Upper lobe of left lung (tissue), 6 donors: ENCODE measurements at places on chromosomes 16 and 17.

GRCh38 chr16:64782484-64782883 lies 339.4 kb downstream of the CDH11 start:
- DNase-seq = no peak

GRCh38 chr17:81966343-81967243 lies 5.6 kb upstream of the NOTUM start:
- DNase-seq = peak; percentile 92

GRCh38 chr16:19366391-19366790 lies 51.3 kb upstream of the TMC5 start:
- no peak for DNase-seq

DNA sequence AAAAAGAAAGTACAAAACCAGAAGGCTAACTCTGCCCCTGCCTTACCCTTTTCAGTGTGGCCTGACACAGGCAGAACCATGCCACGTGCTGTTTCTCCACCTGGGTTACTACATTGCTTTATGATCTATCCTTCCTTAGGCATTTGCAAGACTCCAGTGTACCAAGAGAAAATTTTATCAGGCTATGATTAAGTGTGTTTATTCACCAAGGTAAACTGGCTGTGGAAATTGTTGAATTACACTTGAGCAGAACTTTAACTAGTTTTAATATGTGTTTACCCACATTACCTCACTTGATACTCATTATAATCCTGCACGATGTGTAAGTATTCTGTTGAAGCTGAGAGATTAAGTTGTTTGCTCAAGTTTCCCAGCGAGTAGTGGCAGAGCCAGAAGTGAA lies 129.7 kb upstream of the MYOCD start:
- DNase-seq = no peak

DNA sequence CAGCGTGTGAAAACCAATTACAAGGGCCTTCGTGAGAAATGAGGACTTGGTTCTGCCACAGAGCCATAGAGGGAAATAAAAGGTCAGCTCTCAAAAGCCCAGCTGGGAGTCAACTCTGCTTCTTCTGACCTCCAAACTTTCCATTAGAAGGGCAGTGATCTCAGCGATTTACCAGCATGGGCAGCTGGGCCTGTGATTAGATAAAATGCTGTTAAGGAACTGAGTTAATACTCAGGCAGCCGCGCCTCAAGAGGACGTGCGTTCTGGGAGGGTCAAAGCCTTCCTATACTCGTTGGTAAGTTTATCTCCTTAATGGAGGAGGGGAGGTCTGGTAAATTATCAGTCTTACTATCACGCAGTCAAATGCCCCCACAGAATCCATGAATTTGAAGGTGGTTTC lies 480.2 kb upstream of the ERCC4 start:
- no peak for DNase-seq

GRCh38 chr16:83627996-83628395 lies 179.8 kb upstream of the HSBP1 start:
- DNase-seq = no peak

GRCh38 chr16:69724981-69725479 lies 1.3 kb downstream of the NQO1 start:
- DNase-seq = no peak

DNA sequence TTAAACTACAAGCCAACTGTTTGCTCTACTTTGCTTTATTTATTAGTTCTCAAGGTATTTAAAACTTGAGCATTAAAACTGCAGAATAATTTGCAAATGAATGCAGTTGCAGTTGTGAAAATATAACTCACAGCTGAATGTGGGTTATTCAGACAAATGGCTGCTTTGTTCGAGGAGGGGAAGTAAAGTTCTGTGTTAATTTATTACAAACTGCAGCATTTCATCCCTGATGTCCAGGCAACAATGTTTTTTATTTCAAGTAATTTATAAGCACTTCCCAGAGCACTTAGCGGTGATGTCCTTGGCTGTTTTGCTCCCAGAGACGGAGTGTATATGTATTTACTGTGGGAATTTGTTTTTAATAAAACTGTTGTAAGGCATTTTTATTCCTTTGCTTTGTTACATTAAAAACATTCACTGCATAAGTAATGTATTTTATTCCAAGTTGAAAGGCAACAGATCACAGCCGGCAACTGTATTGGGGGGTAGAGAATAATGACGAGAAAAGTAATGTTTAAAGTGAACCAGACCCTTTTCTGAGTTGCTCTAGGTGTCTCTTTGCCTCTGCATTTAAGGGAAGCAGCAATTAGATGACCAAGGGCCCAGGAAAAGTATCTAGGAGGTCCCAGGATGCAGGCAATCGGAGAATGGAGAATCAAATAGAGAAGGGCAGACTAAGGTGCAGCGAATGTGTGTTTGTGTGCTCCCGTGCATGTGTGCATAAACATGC lies 291.2 kb upstream of the SALL1 start:
- no peak for DNase-seq

GRCh38 chr16:1919327-1919998 lies 1.2 kb upstream of the HS3ST6 start:
- DNase-seq = peak; percentile 71

DNA sequence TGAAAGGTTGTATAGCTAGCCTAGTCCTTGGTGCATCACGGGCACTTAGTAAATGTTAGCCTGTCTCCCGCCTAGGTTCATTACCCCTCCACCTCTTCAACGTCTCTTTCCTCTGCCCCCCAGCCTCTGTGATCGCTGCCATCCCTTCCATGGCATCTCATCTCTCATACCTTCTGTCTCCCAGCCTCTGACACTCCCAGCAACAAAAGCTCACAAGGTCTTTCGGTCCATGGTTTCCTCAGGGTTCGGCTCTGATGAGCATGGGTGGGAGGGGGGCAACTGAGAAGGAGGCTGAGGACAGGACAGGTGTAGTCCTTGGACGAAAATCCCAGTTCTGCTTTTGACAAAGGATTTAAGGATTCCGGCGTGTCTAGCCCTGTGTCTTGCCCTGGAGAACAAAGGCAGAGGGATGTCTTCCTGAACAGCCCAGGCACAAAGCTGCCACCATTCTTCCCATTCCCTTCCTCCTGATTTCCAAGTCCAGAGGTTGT lies 16.7 kb downstream of the CCR7 start:
- DNase-seq = no peak

- DNase-seq = no peak
These were observed 55.9 kb downstream of the LDHD start for GRCh38 chr16:75060723-75061122.

DNA sequence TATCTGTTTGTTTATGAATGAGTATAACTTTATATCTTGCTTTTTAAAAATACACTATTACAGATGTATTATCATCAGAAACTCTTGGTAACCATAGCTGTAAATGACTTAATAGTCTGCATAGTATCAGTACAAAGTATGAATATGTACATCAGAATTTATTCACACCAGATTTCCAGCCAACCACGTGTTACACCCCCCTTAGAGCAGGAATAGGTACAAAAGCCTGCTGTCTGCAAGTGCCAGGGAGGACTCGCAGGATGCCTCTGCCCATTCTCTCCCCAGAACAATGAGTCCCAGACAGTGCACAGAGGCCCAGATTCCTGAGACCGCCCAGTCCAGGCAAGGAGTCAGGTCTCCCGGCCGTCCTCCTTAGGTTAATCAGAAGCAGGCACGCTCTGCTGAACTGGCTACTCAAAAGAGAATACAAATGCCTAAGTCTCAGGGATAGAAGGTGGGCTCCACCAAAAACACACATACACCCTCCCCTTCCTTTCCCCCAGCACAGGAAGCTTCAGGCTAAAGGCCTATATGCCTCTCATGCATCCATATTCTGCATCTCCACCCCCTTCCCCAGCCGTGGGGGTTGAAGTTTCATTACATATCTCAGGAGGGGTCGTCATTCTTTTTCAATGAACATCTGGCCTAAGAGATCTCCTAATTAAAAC lies 159.1 kb upstream of the CDH11 start:
- DNase-seq = no peak

- DNase-seq = no peak
These were observed 4.2 kb downstream of the ITGB3 start for GRCh38 chr17:47257651-47258339.

- no peak for DNase-seq
These were observed 80.8 kb upstream of the CIBAR2 start for GRCh38 chr16:85193115-85193493.

GRCh38 chr17:8391711-8392110 lies 5.9 kb downstream of the RNF222 start:
- DNase-seq = no peak

DNA sequence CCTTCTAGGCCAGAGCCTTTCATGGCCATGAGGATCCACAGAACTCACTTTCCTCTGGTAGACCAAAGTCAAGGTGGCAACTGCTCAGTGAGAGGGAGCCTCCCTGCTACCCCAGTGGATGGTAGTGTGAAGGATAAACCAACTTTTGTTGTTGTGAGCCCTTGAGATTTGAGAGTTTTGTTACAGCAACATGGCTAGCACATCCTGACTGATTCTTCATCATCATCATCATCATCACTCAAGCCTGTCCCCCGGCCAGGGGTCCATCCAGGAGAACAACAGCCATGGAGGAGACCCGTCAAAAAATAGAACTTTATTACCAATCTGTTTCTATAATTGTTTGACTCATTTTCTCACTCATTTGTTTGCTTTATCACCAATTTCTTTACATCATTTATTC lies 23.7 kb downstream of the RAI1 start:
- DNase-seq = no peak

DNA sequence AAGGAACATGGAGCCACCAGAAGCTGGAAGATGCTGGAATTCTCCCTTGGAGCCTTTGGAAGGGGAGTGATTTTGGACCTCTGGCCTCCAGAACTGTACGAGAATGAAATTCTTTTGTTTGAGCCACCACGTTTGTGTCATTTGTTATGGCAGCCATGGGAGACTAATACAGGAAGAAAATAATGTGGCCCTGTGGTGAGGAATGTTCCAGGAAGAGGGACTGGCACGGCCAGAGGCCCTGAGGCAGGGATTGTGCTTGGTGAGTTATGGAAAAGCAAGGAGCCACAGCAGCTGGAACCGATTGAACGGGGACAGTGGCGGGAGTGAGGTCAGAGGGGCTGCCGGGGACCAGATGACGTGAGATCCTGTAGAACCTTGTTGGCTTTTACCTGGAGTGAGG lies 51.4 kb downstream of the CFAP20 start:
- no peak for DNase-seq

DNA sequence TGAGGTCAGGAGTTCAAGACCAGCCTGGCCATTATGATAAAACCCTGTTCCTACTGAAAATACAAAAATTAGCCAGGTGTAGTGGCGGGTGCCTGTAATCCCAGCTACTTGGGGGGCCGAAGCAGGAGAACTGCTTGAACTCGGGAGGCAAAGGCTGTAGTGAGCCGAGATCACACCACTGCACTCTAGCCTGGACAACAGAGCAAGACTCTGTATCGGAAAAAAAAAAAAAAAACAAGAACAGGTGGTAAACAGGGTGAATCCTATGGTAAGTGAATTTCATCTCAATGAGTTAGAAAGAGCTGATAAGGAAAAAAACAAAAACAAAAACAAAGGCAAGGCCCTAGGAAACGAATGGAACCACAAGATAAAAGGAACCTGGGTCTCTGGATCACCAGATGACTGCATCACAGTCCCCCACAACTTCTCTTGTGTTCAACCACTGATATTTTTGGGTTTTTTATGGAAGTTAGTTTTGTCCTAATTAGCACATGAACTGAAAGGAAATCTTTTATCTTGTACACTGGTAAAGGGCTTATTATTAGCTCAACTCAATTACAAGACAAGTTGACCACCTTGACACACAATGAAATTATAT lies 21.0 kb downstream of the GLG1 start:
- DNase-seq = no peak

DNA sequence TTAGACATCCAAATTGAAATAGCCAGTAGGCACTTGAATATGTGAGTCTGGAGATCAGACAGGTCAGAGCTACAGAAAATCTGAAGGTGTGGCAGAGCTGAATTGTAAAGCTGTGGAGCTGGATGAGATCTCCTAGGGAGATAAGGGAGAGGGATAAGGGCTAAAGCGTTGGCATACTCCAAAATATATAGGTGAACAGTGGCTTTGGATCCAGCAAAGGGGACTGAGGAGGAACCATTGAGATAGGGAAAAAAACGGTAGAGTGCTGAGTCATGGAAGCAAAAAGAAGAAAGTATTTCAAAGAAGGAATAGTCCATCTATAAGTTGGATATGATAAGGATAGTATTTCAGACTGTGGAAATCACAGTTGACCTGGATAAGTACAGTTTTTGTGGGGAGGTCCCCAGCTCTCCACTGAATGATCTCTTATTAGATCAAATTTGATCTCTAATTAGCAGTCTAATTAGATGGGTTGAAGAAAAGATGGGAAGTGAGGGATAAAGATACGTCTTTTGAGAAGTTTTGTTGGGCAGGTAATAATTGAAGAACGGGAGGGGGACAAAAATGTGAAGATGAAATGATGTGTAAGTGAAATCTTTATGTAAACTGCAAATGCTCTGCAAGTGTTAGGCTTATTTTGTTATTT lies 587 bp upstream of the DBF4B start:
- DNase-seq = no peak

GRCh38 chr17:27539794-27540317 lies 83.6 kb downstream of the KSR1 start:
- DNase-seq = no peak

GRCh38 chr17:65679165-65679845 lies 117.9 kb upstream of the AXIN2 start:
- DNase-seq = no peak

DNA sequence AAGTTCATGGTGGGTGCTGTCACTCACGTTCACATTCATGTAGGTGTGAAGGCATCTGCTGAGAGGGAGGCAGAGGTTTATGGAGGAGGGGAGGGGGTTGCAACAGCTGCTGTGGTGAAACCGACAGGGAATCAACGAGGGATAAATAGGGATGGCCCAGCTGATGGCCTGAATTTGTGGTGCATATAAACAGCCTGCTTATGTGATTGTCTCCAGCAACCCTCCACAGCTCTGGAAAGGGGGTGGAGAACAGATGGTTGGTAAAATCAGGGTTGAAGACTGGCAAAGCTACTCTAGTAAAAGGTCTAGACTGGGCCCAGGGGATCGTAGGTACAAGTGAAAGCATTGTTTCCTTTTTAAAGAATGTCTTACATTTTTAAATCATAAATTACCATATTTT lies 53.7 kb downstream of the IQCK start:
- DNase-seq = no peak

DNA sequence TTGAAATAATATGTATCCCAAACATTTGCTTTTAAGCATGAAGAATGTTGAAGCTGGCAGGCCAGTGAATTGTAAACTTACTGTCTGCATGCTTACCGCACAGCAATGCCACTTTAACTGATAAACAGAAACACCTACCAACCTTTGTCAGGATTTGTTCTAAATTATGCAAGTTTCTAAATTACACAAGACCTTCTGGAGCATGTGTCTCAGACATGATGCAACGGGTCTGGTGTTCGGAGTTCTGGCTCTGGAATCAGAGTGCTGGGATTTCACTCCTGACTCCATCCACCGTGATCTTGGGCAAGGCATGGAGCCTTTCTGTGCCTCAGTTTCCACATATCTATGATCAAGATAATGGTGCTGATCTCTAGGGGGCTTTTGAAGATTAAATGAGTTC lies 111.2 kb downstream of the CCT6B start:
- no peak for DNase-seq

DNA sequence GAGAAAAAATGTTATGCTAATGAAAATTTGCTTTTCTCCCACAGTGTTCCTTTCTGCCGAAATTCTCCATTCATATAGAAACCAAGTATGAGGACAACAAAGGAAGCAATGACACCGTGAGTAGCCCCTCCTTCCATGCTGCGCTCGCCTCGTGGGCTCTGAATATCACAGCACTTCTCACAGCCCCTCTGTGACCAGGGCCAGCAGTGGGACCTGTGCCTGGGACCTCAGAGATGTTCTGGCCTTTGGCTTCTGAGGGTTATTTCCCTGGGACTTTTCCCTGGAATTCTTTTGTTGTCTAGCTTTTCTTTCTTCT lies 139.6 kb upstream of the NOL11 start:
- no peak for DNase-seq

GRCh38 chr17:39069114-39069756 lies 82.2 kb downstream of the PLXDC1 start:
- no peak for DNase-seq
